ENCODE measurements at places on chromosomes 3 and 15.
A peak's percentile ranks its signal among the peaks of the same experiment; 100 is the strongest.

DNA sequence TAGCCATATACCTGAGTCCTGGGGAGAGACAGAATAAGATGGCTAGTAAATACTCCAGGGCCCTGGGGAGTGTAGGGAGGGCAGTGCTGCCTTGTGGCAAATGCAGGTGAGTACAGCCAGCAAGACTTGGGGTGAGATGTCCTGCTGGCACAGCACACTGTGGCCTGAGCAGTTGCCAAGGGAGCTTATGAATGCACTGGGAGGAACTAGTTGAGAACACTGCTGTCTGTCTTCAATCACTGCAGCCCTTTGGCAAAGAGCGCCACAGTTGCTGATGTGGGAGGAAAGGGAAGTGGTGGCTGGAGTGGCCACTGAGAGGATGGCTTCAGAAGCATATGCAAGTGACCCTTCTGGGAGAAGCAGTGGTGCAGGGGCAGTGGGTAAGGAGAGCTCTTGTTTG lies 264.6 kb downstream of the RORA start:
- peak; percentile 13 for DNase-seq

DNA sequence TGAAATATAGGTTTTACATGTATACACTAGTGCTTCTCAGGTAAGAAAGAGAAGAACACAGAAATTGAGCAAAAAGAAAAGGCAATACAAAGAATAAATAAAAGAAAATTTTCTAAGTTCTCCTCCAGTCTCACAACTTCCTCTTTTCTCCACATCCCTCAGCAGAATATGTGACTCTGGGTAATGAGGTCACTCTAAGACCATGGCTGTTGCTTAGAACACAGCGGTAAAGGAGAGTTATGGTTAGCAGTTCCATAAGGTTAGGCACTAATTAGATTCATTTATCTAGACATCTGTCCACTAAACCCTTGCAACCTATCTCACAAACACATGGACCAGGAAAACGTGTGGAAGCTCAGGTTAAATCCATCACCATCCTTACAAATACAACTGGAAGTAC lies 47.9 kb downstream of the IGSF11 start:
- no peak for DNase-seq

DNA sequence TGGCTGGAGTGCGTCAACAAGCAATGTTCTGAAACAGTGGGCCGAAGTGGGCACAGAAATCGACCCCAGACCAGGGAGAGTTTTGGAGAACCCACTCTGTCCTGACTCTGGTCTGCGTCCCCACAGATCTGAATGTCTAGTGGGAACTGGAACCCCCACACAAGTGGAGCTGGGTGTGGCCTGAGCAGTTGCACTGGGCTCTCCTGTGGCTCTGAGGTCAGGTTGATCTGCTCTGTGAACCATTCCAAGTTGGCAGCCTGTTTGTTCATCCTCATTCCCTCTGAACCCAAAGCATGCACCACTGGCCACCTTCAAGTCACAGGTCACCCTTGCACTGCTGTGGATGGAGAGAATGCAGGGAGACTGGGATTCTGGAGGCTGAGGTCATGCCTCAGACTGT lies 60.5 kb downstream of the STARD5 start:
- DNase-seq, result no peak

- no peak for DNase-seq
These were observed 89.6 kb upstream of the CBLB start for GRCh38 chr3:105958237-105959000.

DNA sequence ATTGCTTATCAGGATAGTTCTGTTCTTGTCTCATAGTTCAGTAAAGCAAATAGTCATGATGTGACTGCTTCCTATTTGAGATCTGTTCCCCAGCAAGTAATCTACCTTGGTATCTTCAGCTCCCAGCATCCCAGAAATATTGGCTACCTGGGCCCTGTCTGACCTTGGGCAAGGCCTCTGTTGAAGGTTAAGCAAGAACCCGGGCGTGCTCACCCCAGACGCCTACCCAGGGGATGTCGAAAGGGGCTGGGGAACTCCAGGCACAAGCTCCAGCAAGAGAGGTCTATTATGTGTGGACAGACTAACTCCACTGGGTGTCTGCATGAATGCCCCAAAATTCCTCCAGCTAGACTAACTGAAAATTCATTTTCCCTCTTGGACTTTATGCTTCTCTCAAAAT lies 37.3 kb upstream of the IGF1R start:
- no peak for DNase-seq

GRCh38 chr3:114928989-114929640 lies 218.0 kb downstream of the ZBTB20 start:
- no peak for DNase-seq

DNA sequence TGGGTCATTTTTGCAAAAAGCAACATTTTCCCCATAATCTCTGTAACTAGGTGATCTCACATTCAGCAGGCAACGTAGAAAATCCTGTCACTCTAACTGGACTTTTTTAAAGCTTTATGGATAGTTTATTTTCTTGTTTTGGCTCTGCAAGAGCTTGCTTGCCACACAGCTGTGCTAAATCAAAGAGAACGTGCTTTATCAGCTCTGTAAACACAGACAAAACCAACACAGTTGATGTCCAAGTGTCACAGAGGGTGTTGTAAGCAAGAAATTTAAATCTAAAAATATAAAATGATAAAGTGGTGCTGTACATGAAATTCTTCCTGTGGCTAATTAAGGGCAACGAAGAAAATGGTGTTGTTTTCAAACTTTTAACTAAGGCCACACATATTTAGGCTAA lies 97.5 kb upstream of the STAC start:
- no peak for DNase-seq

DNA sequence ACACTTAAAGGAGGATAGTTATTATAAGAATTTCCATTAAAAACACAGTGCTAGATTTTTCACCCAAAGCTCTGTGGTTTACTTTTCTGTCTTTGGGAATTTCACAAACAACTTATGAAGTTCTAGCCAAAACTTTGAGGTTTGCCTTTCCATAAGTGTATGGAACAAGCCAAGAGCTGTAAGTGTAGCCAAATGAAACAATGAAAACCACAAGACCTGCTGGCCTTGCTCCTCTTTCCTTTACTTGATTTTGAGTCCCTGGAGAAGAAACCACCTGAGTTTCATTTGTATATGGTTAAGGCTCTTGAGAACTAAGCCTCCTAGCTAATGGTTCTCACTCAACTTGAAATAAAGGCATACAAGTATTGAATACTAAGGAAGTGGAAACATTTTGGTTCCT lies 365.3 kb upstream of the EPHA3 start:
- DNase-seq, result no peak

DNA sequence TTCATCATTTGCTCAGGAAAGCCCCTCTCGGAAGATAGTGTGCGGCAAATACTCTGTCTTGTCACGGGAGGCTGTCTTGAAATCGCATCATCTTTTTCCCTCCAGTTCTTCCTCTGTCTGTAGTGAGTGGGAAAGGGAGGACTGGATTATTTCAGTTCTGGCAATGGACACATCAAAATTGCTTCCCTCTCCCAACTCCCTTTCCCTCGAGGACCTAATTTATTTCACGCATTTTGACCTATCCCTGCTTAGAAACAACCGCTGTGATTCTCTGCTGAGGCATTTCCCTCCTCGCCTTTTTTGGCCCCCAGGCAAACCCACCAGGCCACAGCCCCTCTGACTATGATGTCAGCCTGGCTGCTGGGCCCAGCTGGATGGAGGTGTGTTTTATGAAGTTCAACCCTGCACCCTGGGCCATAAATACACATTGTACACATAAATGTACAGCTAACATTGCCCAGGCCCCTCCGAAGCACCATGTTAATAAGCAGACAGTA lies 138.7 kb upstream of the LRTM1 start:
- DNase-seq, result no peak

- no peak for DNase-seq
These were observed 1209.9 kb downstream of the NSUN3 start for GRCh38 chr3:95272781-95273180.

DNA sequence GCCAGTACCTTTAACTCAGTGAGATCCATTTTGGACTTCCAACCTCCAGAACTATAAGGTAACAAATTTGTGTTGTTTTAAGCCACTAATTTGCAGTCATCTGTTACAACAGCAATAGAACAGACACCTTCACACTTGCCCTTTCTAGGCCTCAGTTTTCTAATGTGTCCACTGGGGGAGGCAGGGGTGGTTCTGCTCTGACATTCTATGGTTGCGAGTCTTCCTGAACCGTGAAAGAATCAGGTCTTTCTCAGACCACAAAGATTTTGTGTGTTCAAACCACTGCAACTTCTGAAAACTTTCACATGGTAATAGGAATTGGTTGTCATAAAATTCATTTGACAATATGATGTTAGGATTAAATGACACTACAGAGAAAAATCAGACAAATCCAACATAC lies 26.8 kb upstream of the CSTA start:
- DNase-seq, result no peak

DNA sequence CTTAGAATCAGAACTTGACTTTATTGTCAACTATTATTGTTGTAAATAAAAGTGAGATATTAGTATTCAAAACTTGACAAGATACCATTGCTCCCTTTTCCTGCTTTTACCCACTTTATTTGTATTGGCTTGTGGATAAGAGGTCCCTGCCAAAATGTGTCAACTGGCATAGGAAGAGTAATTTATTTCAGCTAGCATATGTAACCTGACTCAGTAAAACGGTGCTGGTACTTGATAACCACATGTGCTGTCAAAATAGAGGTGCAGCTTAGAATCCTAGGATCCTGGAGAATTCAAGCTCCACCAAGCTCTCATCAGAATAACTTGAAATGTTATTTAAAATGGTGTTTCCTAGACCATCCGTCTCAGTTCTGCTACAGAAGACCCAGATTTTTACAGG lies 90.2 kb upstream of the TGFBR2 start:
- DNase-seq, result no peak

- no peak for DNase-seq
These were observed 328.5 kb upstream of the TLE3 start for GRCh38 chr15:70426096-70426821.

- no peak for DNase-seq
These were observed 455.3 kb upstream of the NR2F2 start for GRCh38 chr15:95875121-95875643.

- DNase-seq, result no peak
These were observed 92.8 kb downstream of the CCNL1 start for GRCh38 chr3:157067114-157067513.

- DNase-seq, result no peak
These were observed 167.3 kb downstream of the SLCO3A1 start for GRCh38 chr15:92020804-92021203.

- no peak for DNase-seq
These were observed 69.4 kb downstream of the ARNT2 start for GRCh38 chr15:80473286-80474223.

GRCh38 chr3:143201870-143202752 lies 82.5 kb downstream of the CHST2 start:
- no peak for DNase-seq

GRCh38 chr3:63400246-63400860 lies 122.2 kb downstream of the SYNPR start:
- no peak for DNase-seq

DNA sequence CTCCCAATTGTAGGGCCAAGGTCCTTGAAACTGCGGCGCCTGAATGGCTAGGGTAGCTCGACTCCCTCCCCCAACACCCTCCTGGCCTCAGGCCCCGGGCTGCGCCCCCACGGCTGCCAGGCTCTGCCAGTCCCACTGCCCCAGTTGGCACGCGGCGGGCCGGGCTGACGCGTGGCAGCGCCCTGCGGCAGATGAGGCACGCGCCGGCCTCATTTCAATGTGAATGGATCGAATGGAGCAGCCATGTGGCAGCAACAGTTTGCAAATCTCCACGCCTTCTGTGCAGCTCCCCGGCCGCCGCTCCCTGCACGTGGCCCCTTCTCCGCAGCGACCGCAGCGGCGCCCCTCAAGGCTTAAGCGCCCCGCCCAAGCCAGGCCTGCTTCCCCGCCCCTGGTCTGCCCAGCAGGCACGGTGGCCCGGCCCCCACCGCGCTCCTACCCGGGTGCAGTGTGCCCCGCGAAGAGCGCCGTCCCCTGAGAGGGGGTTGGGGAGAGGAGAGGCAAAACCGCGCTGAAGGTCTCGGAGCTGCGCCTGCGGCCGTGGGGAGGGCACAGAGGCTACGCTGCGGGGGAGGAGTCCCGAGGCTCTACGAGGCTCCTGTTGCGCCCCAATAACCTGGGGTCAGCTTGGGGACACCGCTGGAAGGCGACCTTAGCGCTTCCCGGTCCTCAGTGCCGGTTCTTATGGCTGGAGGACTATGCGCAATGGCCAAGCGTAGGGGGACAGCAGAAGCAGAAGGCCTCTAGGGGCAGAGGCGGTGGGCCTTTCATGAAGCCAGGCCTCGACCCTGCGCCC lies 3.1 kb upstream of the DLL4 start:
- DNase-seq, result no peak

GRCh38 chr15:71495398-71495780 lies 315.0 kb upstream of the NR2E3 start:
- DNase-seq, result no peak

GRCh38 chr3:46585799-46586693 lies 19.9 kb upstream of the LRRC2 start:
- DNase-seq, result no peak

- DNase-seq, result no peak
These were observed 95.1 kb downstream of the TP63 start for GRCh38 chr3:189726277-189726676.

- DNase-seq, result peak; percentile 52
These were observed at the start of gene RFX7 for GRCh38 chr15:56243163-56244037. Gene RFX7, minus strand, starts transcription at chr15:56243879. Its CDS starts 594 bp downstream, at chr15:56243285.

DNA sequence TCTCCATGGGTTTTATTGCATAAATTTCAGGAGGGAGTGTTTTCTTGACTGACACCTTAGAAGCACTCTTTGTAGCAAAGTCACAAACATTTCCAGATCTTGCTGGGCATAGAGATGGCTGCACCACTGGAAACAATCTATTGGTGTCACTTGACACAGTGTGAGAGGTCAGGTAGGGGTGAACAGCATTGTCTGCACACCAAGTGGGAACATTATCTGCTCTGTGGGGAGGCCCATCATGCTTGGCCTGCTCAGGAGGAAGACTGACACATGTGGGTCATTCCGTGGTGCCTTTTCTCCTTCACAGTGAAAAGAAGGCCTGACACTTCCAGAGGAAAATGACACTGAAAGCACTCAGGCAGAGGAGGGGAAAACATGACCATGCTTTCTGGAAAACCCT lies 149.9 kb upstream of the GALNT15 start:
- DNase-seq, result no peak

All from amygdala (tissue), 56 donors.